ENCODE measurements at places on chromosomes 5 and 9.

- DNase-seq, result no peak
Measured at GRCh38 chr5:109584986-109585599, 104.6 kb upstream of the MAN2A1 start.

GRCh38 chr5:15013654-15014463, 142.3 kb upstream of the ANKH start:
- no peak for DNase-seq

DNA sequence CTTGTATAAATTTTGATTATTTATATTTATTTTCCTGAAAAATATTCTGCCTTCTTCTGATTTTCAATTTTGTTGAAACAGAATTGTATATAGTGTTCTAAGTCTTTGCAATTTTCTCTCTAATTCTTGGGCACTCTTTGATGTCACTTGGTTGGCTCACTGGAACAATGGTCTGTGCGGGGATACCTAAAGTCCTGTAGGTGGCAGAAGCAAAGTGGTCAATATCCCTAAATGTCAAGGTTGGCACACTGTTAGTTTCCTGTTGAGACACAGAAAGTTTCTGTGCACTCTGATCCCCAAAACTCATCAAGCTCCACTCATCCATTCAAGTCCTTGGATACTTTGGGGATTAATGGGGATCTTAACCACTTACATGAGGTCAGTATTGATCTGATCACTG, 480.8 kb upstream of the CCNG1 start:
- DNase-seq, result no peak

DNA sequence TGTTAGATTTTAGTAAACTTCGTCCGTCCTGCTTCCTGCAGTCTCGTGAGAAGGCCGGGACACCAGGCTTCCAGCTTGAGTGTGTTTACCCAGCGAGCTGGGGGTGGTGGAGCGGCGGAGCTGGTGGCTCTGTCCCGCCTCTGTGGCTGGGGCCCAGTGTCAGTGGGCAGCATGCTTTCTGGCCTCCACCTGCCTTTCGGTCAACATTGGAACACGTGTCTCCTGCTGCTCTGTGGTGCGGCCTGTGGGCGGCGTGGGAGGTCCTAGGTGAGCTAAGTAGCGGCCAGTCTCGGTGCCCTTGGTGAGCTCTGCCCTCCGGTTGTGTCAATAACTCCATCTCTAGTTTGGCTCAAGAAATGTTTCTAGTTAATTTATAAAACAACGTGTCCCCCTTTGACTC, 125.9 kb downstream of the GADD45G start:
- no peak for DNase-seq
